Ecto neural progenitor cell (in vitro differentiated cells): ENCODE measurements at places on chromosomes 13 and 19.
A peak's percentile ranks its signal among the peaks of the same experiment; 100 is the strongest.

DNA sequence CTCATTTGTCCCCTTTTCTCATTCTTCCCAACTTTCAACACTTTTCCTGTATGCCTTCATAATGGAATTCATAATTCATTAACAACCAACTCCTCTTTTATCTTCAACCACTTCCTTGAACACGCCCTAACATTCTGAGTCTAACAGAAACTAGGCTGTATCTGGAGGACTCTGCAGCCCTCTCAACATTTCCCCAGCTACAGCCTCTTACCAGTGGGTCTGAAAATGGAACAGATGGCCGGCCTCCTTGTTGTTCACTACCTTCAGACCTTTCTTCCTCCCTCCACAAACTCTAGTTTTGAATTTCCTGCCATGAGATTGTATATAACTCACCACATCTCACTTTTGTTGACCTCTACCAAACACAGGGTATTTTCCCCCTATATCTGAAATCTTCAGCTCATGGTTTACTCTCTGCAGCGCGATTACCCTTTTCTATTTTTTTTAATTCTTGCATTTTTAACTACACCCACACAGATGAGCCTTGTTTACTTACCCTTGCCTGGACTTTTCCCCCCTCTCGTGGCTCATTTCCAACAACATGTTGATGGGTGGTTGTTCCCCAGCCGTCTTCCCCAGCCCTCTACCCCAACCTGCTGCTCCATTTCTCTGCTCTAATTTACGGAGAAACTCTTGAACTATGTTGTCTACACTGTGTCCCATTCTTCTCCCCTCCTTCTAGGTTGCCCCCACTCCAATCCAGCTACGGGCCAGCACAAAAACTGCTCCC is 846 bp downstream of the ZNF790 start:
- no peak for DNase-seq

GRCh38 chr19:52542984-52543664 is 15.7 kb downstream of the ZNF808 start:
- no peak for DNase-seq

DNA sequence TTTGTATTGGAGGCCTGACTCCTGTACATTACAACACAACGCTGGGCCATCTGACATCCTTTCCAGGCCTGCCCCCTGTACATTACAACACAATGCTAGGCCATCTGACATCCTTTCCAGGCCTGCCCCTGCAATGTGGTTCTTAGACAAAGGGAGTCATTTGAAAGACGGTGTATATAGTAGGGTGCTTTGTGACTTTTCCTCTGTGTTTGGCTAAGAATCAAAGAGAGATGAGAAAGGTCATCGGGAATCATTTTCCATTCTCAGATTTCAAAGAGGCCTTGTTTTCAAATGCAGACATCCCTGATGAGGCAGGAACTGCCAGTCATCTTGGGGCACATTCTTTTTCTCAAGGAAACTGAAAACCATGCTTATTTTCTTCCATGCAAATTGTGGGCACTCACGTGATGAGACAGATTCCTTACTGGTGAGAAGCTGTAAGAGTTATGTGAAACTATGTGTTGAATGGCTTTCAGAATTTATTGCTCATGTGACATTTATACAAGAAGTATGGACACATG is 551.6 kb downstream of the MYO16 start:
- DNase-seq = no peak

DNA sequence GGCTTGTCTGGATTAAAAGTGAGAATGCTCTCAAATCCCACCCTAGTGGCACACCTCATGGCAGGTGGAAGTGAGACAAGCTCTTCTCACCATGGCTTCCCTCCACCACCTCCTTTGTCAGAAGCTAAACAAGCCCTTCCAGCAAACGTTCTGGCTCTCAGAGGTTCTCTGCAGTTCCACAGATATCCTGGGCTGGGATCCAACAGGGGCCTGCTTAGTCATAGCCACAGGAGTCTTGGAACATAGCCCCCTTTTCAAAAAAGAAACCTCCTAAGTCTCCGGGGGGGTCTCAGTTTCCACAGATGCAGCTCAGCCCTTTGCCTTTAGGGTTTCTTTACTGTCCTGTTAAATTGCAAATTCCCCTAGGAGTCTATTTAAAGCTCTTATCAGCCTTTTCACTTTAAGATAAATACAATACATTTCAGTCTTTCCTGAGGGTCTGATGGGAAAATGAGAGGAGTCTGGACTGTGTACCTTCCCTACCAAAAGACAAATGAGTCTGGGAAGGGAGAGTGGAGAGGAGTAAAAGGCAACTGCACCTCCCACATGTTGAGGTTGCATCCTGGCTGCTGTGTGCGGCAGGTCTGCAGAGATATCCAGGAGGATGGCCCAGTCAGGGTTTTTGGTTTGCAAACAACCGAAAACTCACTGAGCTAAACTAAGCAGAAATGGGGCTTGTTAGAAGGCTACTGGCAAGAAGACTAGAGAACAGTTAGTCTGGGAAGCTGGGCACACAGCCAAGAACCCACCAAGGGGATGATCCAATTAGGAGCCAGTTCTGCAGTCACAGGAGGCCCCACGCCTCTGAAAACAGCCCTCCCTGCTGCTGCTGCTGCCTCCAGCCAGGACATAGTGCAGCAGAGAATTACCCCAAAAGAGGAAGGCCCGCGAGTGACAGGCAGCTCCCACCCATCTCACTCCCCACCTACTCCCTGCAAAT is 41.4 kb upstream of the SERP2 start:
- no peak for DNase-seq

DNA sequence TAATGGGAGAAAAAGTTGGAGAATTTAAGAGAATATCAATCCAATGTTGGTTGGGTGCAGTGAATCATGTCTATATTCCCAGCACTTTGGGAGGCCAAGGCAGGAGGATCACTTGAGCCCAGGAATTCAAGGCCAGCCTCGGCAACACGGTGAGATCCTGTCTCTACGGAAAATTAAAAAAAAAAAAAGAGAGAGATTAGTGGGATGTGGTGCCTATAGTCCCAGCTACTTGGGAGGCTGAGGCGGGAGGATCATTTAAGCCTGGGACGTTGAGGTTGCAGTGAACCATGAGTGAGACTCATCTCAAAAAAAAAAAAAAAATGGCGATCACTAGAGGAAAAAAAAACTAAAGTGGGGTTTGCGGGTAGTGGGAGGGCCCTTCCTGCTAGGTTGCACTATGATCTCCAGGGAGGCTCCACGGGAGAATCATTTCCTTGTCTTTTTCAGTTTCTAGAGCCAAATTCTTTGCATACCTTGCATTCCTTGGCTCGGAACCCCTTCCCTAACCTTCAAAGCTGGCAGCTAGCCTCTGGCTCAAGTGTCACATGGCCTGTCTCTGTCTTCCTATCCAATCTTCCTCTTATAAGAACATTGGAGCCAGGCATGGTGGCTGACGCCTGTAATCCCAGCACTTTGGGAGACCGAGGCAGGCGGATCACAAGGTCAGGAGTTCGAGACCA is 5.8 kb upstream of the ERCC2 start:
- DNase-seq = peak; percentile 66

DNA sequence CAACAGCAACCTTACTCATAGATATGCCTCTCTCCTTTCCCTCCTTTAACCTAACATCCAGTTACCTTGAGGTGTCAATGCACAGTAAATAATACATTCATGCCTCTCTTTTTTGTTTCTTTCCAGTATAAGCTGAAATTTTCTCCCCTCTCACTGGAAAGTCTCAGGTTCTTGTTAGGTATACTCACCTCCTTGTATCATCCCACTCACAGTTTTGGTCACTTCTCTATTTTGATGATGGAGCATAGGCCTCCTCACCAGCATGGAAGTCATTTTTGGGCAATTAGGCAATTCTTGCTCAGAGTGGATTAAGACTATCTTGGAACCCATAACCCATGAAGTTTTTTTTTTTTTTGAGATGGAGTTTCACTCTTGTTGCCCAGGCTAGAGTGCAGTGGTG is 5.7 kb upstream of the LGALS14 start:
- no peak for DNase-seq

- no peak for DNase-seq
Measured at GRCh38 chr13:41017159-41017558, 2.0 kb downstream of the ELF1 start.

DNA sequence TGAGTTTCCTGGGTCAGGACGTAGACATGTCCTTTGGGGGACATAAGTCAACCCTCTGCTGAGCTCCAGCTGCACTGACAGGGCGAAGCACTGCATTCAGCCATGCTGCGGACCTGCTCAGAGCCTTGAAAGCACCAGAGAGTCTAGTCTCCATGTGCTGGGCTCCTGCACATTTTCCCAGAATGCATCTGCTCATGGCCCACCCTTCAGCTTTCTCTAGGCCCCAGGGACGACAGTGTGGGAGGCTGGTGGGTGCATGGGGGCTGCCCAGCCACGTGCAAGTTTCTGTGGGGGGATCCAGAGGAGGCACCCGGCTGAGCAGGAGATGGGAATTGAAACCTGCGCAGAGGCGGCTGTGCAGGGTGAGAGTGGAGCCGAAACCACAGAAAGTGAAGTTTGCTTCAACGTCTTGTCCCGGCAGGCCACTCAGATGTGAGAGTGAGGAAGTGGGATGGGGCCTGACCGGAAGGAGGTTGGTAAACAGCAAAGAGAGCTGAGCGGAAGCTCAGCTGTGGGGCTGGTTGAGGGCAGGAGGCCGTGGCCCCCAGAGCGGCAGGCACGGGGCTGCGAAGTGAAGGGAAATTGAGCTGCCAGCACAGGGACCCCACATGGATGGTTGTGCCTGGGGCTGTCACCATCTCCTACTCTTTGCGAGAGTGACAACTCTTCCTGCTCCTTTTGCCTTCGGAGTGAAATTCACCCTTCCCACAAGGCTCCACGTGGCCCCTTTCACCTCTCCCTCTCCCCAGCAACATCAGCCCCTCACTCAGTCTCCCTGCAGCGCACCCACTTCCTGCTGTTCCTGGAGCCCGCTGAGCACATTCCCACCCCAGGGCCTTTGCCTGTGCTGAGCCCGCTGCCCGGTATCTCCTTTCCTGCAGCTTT is 11.8 kb downstream of the PGLS start:
- DNase-seq = no peak

GRCh38 chr13:79384022-79384610 is 21.9 kb downstream of the RBM26 start:
- no peak for DNase-seq

- DNase-seq = peak; percentile 75
Measured at GRCh38 chr19:15551293-15552004, 43.1 kb downstream of the CYP4F22 start.

DNA sequence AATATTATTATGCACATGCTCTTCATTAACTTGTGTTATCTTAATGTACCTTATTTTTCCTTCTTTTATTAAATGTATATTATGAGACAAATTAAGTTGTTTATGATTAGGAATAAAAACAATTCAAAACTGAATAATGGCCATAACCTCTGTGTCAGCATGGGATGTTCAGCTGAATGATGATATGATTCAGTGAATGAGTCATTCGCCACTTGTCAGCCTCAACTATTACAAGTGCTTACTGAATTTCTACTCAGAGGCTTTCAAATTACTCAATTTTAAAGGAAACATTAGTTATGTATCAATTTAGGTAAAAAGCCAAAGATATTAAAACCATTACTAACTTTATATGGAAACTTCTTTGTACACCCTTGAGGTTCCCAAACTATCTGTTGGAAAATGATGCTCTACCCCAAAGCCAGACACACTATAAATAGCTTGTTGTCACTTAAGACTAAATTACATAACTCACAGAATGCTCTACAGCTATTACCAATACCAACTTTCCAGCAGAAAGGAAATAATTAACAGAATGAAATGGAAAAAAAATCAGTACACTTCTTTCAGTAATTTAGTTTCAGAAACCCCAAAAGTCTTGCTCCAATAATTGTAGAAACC is 14.4 kb downstream of the LIG4 start:
- DNase-seq = no peak

- DNase-seq = no peak
Measured at GRCh38 chr19:2236064-2236313, 140 bp downstream of the PLEKHJ1 start.

- no peak for DNase-seq
Measured at GRCh38 chr13:51959773-51960172, 51.5 kb downstream of the ATP7B start.

DNA sequence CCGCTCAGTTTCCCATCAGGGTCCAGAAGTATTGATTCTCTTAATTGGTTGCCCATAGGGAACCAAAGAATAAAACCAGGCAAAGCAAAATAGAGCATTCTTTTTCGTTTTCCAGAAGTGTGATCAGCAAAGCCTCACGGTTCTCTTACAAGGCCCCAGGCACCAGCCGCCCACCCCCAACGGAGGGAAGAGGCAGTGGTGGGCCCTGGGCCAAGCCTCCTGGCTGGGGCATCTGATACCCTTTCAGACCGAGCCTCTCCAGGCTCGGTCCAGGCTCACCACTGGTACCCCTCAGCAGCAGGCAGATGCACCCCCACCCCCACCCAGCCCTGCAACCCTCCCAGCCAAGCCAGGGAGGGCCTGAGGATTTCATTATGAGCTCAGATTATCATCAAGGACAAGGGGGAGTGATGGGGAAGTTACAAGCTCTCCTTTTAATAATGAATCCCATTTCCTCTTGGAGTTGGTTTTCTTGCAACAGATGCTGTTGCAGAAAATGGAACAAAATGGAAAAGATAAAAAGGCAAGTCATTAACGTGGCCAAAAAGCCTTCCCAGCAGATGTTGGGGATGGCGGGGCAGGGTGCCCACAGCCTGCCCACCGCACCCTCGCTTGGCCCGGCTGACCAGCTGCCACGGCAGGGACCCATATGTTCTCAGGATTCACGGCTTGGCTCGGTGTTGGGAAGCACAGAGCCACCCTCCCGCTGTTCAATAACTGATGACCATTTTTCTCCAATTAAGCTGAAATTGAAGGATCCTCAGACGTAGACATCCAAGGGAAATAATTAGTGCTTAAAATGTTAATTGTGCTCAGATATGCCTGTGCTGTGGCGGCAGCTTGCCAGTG is 45.9 kb upstream of the KCTD15 start:
- no peak for DNase-seq

DNA sequence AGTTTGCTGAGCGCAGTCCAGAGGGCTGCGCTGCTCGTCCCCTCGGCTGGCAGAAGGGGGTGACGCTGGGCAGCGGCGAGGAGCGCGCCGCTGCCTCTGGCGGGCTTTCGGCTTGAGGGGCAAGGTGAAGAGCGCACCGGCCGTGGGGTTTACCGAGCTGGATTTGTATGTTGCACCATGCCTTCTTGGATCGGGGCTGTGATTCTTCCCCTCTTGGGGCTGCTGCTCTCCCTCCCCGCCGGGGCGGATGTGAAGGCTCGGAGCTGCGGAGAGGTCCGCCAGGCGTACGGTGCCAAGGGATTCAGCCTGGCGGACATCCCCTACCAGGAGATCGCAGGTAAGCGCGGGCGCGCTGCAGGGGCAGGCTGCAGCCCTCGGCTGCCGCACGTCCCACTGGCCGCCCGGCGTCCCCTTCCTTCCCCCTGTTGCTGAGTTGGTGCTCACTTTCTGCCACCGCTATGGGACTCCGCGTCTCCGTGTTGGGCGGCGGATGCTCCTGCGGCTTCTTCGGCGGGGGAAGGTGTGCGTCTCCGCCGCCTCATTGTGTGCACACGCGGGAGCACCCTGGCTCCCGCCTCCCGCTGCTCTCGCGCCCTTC is 772 bp downstream of the GPC6 start:
- DNase-seq = peak; percentile 78

DNA sequence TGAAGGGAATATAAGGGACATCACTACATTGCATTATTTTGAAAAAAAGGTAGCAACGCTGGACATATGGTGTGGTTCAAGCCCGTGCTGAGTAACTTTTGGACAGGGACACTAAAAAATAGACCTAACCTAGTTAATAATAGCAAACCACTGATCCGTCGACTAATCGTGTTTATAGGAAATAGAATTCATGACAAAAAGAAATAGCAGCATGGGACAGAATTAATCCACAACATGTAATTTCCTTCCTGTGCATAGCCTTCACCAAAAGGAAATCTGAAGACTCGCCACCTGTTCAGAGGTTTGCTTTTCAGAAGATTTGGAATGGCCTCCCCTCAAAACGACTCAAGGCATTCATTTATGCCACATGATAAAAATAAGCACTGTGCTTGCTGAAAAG is 128.7 kb downstream of the FGF14 start:
- DNase-seq = no peak
